ENCODE measurements at places on chromosomes 1 and 21.
A peak's percentile ranks its signal among the peaks of the same experiment; 100 is the strongest.

GRCh38 chr1:199995096-199995685 is 32.3 kb upstream of the NR5A2 start:
- no peak for DNase-seq

GRCh38 chr1:224192082-224192788 is 9.2 kb downstream of the DEGS1 start:
- DNase-seq: no peak

DNA sequence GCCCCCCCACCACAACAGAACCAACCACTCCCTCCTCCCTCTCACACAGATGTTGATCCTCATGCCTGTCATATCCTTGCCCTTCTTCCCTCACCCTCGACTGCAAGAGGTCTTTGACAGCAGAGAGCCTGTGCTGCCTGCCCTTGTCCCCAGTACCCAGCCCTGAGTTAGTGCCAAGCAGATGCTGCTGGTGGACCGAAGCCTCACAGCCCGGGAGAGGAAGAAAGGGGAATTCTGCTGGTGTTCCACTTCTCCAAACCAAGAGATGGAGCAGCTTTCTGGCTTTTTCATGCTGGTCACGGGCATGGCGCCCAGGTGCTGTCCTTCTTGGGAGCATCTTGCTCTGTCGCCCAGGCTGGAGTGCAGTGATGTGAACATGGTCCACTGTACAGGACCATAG is 69.1 kb downstream of the SLC66A1 start:
- DNase-seq: no peak

DNA sequence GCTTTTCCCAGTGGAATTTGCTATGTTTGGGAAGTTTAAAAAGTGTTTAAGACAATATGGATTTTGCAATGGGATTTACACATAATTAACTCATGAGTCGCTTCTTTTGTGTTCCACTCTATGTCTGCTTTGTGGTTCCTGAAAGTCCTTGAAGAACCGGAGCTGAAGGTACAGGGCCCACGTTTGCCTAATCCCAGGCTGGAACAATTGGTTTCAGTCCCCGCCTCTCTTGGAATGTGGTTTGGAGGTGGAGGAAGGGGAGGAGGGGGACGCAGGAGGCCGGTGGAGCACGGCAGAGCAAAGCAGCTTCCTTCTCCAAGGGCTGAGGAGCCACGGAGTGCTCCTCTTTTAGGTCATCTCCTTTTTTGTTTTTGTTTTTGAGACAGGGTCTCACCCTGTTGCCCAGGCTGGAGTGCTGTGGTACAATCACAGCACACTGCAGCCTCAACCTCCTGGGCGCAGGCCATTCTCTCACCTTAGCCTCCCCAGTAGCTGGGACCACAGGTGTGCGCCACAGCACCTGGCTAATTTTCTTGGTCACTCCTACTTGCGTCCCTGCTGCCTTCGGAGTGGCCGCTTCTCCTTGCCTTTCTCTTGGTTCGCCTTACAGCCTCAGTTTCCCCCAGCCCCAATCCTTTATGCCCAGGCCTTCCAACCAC is 129.5 kb upstream of the ERRFI1 start:
- no peak for DNase-seq

DNA sequence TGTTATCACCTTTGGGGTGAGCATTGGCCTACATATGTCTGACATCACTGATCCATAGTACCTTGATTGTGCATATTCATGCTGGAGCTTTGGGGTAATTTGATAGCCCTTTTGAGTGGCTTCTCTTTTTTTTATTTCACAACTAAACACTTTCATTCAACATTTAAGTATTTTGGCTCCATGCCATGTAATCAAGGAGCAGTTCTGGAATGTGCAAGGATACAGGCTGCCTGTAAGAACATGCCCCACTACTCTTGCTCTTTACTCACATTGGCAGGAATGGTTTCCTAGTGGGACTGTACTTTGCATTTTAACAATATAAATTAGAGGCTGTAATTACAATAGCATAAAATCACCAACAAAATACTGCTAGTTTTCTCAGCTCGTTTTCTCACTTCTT is 300.7 kb upstream of the SPAG17 start:
- DNase-seq: no peak

GRCh38 chr1:117173691-117174090 is 37.0 kb downstream of the VTCN1 start:
- no peak for DNase-seq

- no peak for DNase-seq
Measured at GRCh38 chr1:95180371-95180770, 53.6 kb upstream of the RWDD3 start.

- DNase-seq: peak; percentile 13
Measured at GRCh38 chr1:246971090-246971721, 36.7 kb downstream of the ZNF695 start.

DNA sequence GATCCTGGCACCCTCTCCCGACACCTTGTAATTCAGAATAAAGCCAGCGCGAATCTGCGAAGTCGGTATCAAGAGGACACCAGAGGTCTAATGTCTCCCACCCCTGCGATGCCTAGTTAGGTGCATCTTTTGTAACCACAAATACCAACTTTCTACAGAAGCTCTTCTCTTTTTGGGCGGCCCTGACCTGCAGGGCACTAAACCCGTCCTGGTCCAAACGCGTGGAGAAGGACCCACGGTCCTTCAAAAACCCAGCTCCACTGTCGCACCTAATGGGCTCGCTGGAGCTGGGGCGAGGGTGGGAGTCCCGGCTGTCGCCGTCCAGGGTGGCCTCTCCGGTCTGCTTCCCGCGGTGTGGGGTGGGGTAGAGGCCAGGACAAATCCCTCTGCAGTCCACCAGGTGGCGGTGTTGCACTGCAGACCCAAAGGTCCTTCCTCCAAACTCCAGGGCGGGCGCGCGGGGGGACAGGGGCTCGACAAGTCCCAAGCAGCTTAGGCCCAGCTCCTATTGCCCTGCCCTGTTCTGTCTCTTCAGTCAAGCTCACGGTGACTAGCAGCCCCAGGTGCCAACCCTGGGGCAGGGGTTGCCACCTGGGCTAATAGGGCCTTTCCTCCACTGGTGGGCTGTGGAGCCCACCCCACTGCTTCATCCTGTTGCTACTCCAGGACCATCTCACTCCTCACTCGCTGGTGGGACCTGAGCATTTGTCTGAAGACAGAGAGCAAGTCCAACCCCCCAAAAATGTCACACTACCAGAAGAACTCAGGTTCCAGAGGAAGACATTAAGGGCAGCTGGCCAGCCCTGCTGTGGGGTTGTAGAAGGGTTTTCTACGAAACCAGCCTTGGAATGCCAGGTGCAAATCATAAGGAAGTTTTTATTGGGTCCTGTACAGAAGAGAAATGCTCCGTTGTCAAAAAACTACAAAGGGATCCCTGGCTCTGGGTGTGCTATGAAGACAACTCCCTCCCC is 2.8 kb downstream of the HES3 start:
- DNase-seq: peak; percentile 57

- DNase-seq: no peak
Measured at GRCh38 chr1:90175490-90176167, 180.7 kb downstream of the ZNF326 start.

DNA sequence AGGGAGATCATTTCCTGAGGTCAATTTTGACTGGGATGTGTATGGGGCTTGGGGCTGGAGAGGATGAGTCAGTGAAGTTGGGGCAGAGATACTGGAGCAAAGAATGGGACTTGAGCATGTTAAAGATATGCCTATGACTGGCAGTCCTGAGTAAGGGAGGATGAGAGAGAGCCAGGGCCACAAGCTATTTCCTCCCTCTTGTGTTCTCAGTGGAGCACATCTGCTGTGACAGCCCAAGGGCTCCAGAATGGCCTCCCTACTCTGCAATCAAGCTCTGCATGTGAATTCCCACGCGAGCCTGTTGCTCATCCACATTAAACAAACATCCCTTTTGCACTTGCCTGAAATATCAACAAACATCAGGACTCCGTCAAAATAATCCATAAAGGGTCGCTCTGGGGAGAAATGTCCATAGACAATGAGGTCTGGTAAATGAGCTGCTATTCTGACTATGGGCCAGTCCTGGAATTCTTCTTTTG is 9.2 kb downstream of the ADCY10 start:
- DNase-seq: no peak

DNA sequence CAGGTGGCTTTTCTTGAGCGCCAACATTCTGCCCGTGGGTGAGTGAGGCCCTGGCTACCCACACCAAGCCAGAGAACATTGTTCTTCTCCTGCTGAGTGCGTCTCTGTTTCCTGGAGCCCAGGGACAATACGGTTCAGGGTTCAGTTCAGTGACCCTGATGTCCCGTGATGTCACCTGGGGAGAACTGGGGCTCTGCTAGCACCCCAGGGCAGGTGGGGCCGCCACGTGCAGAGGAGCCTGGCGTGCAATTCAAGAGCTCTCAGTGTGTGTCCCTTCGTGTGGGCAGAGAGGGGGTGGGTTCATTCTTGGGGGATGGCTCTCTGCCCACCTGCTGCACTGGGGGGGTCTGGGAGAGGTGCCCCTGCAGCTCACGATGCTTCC is 18.2 kb upstream of the PEX10 start:
- no peak for DNase-seq

DNA sequence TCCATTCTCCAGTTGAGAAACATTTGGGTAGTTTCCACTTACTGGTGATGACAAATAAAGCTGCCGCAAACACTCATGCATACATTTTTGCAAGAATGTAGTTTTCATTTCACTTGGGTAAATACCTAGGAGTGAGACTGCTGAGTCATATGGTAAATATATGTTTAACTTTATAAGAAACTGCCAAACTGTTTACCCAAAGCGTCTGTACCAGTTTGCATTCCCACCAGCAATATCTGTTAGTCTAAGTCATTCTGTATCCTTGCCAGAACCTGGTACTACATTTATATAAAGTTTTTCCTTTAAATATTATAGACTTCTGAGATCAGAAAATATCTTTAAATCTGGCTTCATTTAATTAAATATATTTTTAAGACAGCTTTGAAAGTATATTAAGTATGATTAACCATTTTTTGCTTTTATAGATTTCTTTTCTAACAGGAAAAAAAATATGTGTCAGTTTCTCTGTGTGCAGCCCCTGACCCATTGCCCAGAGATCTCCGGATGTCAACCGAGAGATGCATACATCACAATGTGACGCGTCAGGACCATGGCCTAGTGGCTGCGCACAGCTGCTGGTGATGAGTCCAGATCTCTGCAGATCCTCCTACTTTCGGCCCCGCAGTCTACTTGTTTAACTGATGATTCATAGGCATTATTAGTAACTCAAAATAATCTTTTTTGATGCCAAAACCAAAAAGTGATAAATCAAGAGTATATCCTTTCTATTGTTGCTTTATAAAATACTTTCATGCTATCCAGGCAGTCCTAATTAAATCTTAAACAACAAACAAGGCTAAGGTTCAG is 227.1 kb upstream of the MAP1LC3C start:
- no peak for DNase-seq

DNA sequence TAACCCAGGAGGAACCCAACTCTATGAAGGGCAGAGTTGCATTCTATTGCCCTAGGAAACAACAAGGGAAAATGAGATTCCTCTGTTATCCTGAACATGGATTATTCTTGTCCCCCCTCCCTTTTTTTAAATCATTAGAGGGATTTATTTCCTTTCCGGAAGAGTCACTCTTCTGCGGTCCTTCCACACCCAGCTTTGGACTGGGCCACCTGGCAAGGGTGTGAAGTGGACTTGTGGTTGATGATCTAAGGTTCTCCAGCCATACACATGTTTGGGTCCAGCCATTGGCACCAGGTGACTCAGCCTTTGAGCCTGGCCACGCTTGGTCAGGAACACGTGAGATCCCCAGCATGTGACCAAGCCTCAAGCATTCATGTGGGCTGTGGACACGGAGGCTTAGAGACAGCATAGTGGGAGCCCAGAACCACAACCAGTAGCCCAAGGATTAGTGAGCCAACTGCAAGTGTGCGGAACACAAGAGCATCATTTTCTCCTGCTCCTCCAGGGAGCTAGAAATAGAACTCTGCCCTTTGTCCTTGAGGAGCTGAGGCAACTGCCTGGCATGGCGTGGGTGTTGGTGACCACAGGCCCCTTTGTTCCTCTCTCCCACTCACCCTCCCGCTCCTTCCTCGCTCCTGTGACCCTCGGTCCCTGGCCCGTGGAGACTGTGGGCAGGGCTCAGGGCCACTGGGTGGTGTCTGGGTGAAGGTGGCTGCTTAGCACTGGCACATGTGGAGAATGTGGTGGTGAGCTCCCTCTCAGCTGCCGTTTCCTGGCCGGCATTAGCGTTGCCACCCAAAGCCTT is 50.1 kb downstream of the NENF start:
- DNase-seq: no peak

DNA sequence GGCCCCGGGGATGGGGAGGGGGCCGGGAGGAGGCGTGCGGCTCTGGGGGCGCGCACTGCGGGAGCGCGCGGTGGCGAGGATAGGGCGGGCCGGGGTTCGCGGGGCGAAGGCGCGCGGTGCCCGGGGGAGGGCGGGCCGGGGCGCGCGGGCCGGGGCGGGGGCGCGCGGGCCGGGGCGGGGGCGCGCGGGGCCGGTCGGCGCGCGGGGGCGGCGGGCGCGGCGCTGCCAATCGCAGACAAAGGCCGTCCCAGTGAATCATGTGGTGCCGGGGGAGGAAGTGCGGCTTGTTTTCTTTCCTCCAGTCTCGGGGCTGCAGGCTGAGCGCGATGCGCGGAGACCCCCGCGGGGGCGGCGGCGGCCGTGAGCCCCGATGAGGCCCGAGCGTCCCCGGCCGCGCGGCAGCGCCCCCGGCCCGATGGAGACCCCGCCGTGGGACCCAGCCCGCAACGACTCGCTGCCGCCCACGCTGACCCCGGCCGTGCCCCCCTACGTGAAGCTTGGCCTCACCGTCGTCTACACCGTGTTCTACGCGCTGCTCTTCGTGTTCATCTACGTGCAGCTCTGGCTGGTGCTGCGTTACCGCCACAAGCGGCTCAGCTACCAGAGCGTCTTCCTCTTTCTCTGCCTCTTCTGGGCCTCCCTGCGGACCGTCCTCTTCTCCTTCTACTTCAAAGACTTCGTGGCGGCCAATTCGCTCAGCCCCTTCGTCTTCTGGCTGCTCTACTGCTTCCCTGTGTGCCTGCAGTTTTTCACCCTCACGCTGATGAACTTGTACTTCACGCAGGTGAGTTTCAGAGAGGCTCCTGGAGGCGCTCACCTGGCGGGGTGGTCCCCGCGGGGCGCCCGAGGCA is at the start of gene GPR137B:
Gene GPR137B (plus strand): TSS at position 287 of the 851 bp plus-strand sequence. CDS start 84 bp downstream, at position 371.
- DNase-seq: peak; percentile 41

- no peak for DNase-seq
Measured at GRCh38 chr1:13550663-13551062, 33.0 kb upstream of the PDPN start.

DNA sequence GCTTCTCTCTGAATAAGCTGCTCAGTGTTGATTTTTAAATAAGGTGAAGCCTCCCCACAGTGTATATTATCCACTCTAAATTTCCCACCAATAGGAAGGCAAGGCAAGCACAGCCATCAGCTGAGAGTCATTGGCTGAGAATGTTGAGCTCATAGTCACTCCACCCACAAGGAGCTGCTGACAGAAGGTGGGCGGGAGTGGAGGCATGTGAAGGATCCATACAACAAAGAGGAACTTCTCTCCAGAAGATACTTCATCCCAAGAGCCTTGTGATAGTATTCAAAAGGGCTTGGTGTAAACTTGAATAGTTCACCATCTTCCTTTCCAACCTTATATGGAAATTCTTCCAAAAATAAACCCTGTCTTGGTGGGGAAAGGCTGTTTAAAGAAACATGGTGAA is 42.8 kb downstream of the SAMD13 start:
- no peak for DNase-seq

- DNase-seq: no peak
Measured at GRCh38 chr1:206962272-206962671, 8.0 kb downstream of the FCAMR start.

- DNase-seq: no peak
Measured at GRCh38 chr1:41559331-41559730, 74.8 kb upstream of the EDN2 start.

GRCh38 chr1:234925440-234926263 is 203.0 kb downstream of the TOMM20 start:
- no peak for DNase-seq

- DNase-seq: no peak
Measured at GRCh38 chr1:34762474-34763141, 3.1 kb downstream of the GJB4 start.

Measured in stimulated activated CD8-positive, alpha-beta memory T cell treated with anti-CD3 and anti-CD28 coated beads, Interleukin-2, amount 100 ng/mL, for 1 hour (primary cell).